ENCODE measurements at places on chromosomes 5 and 9. TPM values are rescaled to one million over a fixed set of nuclear protein-coding genes. Genes with fewer than 3 reads are reported as not detected.

Gene TIFAB
- not detected for total RNA-seq

DNA sequence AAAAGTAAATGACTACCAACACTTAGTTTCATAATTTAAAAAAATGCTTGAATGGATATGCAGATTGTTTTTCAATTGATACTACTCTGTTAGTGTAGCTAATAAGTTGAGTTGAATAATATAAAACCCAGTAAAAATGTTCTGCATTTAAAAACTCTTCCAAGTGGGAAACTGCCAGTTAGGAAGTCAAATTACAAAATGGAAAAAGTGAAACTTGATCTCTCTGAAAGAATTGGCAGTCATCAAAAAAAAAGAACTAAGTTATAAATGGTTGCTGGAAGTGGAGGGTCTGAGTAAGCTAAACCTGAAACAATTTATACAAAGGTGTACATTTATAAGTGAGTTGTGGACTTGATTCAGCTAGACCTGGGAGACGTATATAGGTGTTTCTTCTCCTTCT is 52.4 kb downstream of the VCAN start:
- H3K27me3 ChIP-seq, result no peaks in the 10 kb centered on the region
- peaks cover 50% of the 10 kb centered on the region for H3K4me1 ChIP-seq
- no peak overlapping the region for H3K4me3 ChIP-seq
- H3K36me3 ChIP-seq, result peaks cover 41% of the 10 kb centered on the region
- DNase-seq, result no peak

Gene CKMT2
- not detected for total RNA-seq

GRCh38 chr5:173396311-173396993 is 68.2 kb upstream of the STC2 start:
- no peak overlapping the region for H3K4me3 ChIP-seq
- H3K27ac ChIP-seq, result peak overlapping the region; percentile 18
- no peaks in the 10 kb centered on the region for H3K27me3 ChIP-seq
- DNase-seq, result no peak
- H3K36me3 ChIP-seq, result peaks cover 3% of the 10 kb centered on the region

DNA sequence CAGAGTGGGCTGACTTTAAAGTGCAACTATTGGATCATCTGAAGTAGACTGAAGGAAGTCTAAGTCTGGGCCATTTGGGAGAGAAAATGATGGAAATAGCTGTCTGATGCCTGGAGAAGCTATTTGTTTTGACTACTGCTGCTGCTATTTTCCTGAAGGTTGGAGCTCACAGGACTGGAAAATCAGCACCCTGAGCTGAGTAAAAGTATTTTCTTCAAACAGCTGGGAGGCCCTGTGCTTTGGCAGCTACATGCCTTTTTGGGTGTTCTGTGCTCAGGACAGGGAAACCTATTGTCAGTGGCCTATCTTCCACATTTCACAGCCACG is 302.6 kb downstream of the ENC1 start:
- no peak for DNase-seq
- H3K4me1 ChIP-seq, result peaks cover 35% of the 10 kb centered on the region
- H3K36me3 ChIP-seq, result no peaks in the 10 kb centered on the region
- H3K27me3 ChIP-seq, result no peaks in the 10 kb centered on the region

GRCh38 chr9:127388037-127388855 is 8.7 kb upstream of the SLC2A8 start:
- no peak for DNase-seq
- peak overlapping the region; percentile 96 for H3K27ac ChIP-seq
- H3K36me3 ChIP-seq, result peaks cover 4% of the 10 kb centered on the region

GRCh38 chr5:141573489-141574121 is 45.2 kb downstream of the DIAPH1 start:
- no peak for DNase-seq
- peaks cover 27% of the 10 kb centered on the region for H3K36me3 ChIP-seq
- H3K27ac ChIP-seq, result no peak overlapping the region
- H3K4me3 ChIP-seq, result no peak overlapping the region
- H3K27me3 ChIP-seq, result no peaks in the 10 kb centered on the region

DNA sequence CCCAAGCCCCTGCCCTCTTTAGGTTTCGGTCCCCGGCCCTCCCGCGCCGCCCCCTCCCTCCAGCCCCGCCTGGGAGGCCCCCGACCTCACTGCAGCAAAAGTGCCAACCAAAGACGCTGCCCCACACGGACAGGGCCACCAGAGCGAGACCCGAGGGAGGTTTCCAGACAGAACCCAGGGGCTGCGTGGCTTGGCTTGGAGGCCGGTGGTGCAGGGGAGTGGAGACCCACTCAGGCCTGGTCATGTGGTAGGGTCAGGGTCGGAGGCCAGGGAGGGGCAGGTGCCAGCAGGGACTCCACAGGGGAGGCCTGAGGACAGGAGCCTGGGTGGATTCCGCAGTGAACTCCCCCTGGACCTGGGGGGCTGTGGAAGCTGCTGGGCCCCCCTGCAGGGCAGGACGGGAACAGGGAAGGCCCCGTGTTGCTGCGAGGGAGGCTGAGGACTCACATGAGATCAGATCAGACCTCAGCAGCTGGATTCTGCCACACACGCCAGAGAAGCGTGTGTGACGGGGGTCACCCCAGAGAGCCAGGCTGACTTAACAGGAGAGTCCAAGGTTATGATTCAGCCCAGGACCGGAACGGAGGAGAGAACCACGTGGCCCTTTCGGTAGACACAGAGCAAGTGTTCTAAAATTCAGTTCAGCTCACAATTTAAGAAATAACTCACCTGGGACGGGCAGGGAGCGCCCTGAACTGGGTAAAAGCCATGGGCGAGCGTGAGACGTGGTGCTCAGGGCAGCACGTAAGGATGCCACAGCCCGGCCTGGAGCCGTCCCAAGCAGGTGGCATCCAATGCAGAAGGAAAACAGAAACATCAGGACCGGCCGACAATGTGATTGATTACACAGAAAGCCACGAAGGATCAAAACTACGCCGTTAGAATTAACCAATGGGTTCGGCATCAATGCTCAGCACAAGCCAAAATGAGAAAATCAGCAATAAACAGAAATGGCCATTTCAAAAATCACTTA is 38.9 kb downstream of the EXD3 start:
- H3K4me3 ChIP-seq, result no peak overlapping the region
- peaks cover 1% of the 10 kb centered on the region for H3K36me3 ChIP-seq
- H3K27me3 ChIP-seq, result no peaks in the 10 kb centered on the region
- no peak overlapping the region for H3K27ac ChIP-seq

Gene FRMPD1
- not detected for total RNA-seq

GRCh38 chr9:129415942-129416651 is 204.8 kb downstream of the C9orf50 start:
- no peaks in the 10 kb centered on the region for H3K36me3 ChIP-seq
- no peak for DNase-seq
- peaks cover 24% of the 10 kb centered on the region for H3K4me1 ChIP-seq
- no peak overlapping the region for H3K27ac ChIP-seq
- H3K4me3 ChIP-seq, result no peak overlapping the region

Gene ZNF883
- 4.5 TPM for total RNA-seq

Gene PLAC8L1
- total RNA-seq, result 0.97 TPM

DNA sequence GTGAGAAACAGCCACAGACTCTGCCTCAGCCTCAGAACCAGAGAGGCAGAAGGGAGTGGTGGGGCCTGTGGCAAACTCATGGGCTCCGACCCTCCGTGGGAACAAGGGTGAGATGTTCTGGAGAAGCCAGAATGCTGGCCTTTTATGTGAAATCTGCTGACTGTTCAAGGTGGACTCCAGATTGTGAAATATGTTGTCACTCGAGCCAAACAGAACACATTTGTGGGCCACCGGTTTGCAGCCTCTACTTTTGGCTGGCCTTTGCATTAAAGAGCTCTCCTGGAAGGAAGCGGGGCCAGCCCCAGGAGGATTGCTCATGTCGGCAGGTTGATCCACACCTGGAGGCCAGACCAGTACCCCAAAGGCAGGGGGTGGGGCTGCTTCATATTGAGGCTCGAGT is 62.4 kb downstream of the ERGIC1 start:
- peak overlapping the region; percentile 98 for H3K27ac ChIP-seq
- no peaks in the 10 kb centered on the region for H3K27me3 ChIP-seq
- no peak overlapping the region for H3K4me3 ChIP-seq

DNA sequence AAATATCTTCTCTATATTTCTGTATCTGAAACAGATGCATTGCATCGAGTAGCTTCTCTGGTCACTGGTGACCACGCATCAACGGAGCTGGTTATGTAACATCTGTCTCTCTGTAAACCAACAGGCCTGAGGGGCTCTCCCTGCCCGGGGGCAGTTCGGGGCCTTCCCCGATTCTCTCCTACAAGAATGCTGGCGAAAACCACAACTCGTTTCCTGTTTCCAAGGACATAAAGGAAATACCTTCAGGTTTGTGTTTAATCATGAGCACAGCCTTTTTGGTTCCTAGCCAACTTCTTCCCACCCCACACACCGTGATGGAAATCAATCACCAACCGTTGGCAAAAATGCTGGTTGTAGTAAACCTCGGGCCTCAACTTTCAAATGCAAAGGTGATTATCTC is 25.1 kb downstream of the GDNF start:
- no peak for DNase-seq
- H3K4me3 ChIP-seq, result no peak overlapping the region
- H3K27me3 ChIP-seq, result no peaks in the 10 kb centered on the region
- H3K36me3 ChIP-seq, result no peaks in the 10 kb centered on the region
- peaks cover 14% of the 10 kb centered on the region for H3K4me1 ChIP-seq

Gene AGTPBP1
- 25.1 TPM for total RNA-seq

GRCh38 chr9:19102181-19102630 is 498 bp downstream of the HAUS6 start:
- H3K4me1 ChIP-seq, result peaks cover 25% of the 10 kb centered on the region
- H3K27me3 ChIP-seq, result no peaks in the 10 kb centered on the region
- H3K4me3 ChIP-seq, result peak overlapping the region; percentile 91
- DNase-seq, result no peak

DNA sequence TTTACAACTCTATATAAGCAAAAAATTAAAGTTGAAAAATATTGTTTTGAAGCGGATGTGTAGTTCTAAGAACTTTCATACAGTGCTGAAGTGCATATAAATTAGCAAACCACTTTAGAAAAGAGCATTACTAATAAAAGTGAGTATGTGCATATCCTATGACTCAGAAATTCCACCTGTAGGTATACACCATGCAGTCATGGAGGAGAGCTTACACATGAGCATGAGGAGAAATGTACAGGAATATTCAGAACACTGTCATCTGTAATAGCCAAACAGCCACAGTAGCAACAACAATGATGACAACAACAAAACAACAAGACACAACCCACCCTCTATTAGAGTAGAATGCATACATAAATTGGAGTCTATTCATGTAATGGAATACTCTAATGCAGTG is 138.2 kb upstream of the ARRDC3 start:
- H3K4me1 ChIP-seq, result no peaks in the 10 kb centered on the region
- no peaks in the 10 kb centered on the region for H3K36me3 ChIP-seq

DNA sequence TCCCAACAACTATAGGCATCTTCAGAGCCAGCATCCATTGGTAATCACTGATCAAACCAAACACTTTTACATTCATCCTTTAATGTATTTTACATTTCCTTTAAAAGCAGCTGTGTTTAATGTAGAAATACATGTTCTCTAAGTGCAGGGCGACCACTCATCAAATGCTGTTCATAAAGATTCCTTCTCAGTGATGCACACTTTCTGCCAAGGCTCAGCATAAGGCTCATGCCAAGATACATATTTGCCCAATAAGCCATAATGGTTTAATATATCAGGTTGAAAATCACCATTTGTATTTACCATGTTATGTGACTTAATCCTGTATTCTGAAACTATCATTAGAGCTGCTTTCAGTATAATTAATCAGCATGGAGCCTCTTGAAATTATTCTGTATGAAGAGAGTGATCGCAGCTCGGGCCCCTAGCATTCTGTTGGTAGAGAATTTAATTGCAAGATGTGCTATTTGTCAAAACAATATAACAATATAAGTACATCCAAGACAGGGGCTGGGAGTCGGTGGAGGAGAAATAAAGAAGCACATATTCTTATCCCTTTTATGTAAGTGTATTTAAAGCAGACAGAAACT is 267.5 kb downstream of the EBF1 start:
- H3K27ac ChIP-seq, result peak overlapping the region; percentile 49
- peaks cover 19% of the 10 kb centered on the region for H3K4me1 ChIP-seq
- H3K27me3 ChIP-seq, result no peaks in the 10 kb centered on the region
- DNase-seq, result no peak
- H3K36me3 ChIP-seq, result peaks cover 9% of the 10 kb centered on the region

Gene ANKRD31
- total RNA-seq, result 0.10 TPM

DNA sequence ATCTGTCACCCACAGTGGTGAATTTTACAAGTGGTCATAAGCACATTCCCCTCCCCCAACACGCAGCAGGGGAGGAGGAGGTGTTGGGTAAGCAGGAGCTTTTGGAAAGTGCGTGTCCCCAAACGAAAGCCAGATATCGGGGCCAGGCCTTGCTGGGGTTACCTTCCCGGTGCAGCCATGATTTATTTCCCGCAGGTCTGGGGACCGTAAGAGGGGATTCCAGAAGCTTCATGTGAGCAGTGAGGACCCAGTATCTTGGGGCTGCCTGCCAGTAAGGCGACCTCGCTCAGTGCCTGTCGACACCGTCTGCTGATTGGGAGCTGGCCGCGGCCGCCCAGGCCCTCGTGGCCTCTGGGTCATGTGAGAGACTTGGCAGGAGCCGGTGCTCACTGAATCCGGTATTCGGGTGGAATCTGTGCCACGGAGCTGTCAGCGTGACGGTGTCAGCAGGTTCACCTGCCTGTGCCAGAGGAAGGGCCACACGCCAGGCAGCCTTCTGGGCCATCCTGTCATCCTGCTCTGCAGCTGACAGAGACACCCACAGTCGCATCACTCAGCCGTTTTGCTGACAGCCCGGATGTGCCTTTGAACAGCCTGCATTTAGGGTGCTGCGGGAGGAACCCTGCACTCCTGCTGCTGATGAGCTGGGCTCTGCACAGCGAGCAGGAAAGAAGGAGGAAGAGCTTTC is 37.3 kb downstream of the SEC61B start:
- H3K36me3 ChIP-seq, result peaks cover 2% of the 10 kb centered on the region
- no peaks in the 10 kb centered on the region for H3K27me3 ChIP-seq
- peak overlapping the region; percentile 51 for H3K4me3 ChIP-seq
- no peak overlapping the region for H3K27ac ChIP-seq
- peak; percentile 91 for DNase-seq

DNA sequence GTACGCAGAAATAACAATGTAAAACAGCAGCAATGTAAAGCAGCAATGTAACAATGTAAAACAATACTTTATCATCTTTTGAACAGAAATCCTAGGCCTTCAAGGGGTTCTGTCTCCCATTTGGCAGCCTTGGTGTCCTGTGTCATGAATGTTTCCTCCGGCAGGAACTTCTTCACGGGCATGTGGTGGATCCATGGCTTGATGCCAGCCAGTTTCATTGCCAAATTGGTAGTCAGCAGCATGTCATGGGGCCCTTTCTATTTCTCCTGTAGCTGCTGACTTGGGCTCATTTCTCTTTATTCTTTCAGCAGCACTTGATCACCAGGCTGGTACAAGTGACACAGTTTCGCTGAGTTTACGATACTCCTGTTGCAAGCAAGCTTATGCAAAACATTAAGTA is 275.3 kb downstream of the HTR1A start:
- H3K36me3 ChIP-seq, result no peaks in the 10 kb centered on the region
- peaks cover 1% of the 10 kb centered on the region for H3K27me3 ChIP-seq
- no peak overlapping the region for H3K27ac ChIP-seq
- DNase-seq, result no peak

Gene TPPP
- 0.07 TPM for total RNA-seq
